ENCODE measurements at places on chromosomes 16 and 17.

GRCh38 chr17:78645421-78646295 is 68.5 kb upstream of the DNAH17 start:
- no peak for DNase-seq

DNA sequence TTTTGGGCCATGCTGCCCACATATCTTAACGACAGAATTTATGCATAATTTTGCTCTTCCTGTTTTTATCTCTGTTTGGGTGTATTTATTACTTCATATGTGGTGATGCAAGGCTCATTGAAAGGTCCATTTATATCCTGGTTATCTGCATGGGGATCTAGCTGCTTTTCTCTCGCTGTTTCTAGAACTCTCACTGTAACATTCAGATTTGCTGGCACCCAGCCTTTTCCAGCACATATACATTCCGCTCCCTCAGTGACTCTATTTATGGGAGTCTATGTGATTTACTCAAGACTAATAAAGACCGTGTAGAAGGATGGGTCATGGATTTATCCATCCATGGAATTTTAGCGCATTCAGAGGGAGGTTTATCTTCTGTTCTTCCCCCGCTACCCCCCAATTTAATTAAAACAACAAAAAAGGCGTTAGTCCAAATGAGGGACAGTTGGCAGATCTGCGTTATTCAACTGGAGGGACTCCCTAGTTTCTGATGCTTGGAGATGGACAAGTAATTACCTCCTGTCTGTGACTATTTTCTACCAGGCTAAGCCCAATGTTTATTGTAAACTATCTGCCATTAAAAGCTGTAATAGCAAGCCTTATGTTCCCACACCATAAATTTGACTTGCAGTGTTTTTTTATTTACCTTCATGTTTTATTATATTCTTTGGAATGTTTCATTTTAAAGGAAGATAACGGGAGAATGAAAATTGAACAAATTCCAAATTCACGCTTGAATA is 19.8 kb upstream of the MARCHF10 start:
- no peak for DNase-seq

GRCh38 chr17:42038221-42038973 is 12.0 kb downstream of the C17orf113 start:
- no peak for DNase-seq

DNA sequence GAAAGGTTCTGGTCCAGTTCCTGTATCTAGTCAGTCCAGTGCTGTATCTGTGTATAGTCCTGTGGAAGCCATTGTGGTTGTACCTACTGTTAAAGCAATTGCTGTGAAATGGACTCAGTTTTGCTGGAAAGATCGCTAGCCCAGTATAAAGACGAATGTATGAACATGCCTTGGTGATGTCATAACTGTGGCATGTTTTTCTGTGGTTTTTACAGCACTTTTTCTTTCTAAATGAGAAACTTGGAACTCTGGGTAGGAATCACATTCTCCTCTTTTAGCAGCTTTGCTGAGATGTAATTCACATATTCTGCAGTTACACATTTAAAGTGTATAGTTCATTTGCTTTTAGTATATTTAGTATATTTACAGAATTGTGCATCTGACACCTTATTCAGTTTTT is 58.1 kb downstream of the MAP2K4 start:
- DNase-seq = peak; percentile 44

DNA sequence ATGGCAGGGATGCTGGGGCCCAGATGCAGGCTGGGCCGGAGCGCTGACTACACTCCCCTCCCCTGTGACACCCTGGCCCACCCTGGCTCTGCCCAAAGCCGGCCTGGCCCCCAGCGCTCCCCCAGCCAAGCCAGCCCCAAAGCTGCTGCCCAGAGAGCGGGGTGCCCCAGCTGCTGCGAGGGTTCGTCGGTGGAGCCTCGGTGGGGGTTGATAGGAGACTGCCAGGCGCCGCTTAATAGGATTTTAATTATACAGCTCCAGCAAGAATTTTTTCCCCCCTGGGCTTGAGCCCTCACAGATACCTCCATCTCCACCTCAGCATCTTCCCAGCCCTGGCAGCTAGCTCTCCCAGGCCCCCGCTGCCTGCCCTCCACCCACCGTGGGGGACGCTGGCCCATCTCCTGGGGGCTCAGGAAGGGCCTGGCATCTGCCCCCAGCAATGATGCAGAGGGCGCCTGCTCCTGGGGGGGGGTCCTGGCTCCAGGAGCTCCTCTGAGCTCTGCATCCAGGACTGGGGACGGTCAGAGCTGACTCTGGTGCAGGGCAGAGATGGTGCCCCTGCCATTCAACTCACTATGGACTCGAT is 36.8 kb upstream of the DLX4 start:
- DNase-seq = no peak

GRCh38 chr17:77233635-77234334 is 93.0 kb downstream of the SEC14L1 start:
- DNase-seq = peak; percentile 60

- no peak for DNase-seq
Measured at GRCh38 chr16:49608779-49609178, 235.2 kb downstream of the C16orf78 start.

Measured in RCC 7860 (cell line).